Activated T-helper 9 cell treated with anti-CD3 and anti-CD28 coated beads, Interleukin-2, amount 50 U/mL, for 16 hours (primary cell): ENCODE measurements at places on chromosomes 5 and 9.

- DNase-seq, result no peak
Measured at GRCh38 chr9:118533850-118534249, 829.6 kb downstream of the TLR4 start.

DNA sequence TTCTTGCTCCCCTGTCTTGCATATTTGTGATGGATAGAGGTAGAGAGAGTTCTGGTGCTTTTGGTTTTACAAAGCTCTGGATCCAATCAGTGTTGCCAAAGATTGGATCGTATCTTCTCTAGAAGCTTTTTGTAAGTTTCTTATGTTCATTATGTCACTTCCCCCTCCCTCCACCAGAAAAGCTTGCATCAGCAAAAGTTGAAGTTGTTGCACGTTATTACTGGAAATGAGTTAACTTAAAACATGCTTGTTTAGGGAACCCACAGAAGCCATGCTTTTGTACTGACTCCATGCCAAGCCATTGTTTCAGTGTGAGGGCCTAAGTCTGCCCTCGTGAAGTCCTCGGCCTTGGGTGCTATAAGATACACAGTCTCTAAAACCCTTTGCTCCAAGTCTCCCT, 186.5 kb downstream of the ERCC6L2 start:
- no peak for DNase-seq

DNA sequence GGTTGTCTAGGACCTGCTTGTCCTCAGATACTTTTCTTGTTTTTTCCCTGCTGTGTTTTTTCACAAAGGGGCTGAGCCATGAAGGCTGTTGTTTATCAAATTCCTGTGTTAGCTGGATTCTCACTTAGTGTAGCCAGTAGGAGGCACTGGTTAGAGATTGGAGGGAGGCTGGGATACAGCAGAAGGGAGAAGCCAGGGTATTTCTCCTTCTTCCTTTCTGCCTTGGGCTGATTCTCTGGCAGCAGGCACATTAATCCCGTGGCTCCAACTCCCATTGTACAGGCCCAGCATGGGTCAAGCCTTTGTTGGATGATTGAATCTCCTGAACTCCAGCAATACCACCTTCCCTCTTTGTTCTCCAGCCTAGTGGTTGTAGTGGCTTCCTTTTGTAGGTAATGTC, 46.4 kb upstream of the FAM170A start:
- no peak for DNase-seq

- DNase-seq, result no peak
Measured at GRCh38 chr5:91095313-91095712, 287.8 kb downstream of the ARRDC3 start.

DNA sequence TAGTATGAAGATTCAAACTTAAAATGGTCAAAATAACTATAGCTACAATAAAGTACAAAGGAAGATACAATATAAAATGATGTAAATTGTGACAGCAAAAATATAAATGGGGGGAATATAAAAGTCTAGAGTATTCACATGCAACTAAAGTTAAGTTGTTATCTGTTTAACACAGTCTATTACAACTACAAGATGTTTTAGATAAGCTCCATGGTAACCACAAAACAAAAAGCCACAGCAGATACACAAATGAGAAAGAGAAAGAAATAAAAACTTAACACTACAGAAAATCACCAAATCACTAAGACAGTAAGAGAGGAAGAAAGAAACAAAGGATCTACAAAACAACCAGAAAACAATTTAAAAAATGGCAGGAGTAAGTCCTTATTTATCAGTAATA, 17.0 kb upstream of the SH3TC2 start:
- DNase-seq, result no peak

GRCh38 chr9:28801144-28801799, 1228.0 kb upstream of the C9orf72 start:
- no peak for DNase-seq

GRCh38 chr5:6083311-6083978, 294.9 kb downstream of the MED10 start:
- DNase-seq, result no peak

DNA sequence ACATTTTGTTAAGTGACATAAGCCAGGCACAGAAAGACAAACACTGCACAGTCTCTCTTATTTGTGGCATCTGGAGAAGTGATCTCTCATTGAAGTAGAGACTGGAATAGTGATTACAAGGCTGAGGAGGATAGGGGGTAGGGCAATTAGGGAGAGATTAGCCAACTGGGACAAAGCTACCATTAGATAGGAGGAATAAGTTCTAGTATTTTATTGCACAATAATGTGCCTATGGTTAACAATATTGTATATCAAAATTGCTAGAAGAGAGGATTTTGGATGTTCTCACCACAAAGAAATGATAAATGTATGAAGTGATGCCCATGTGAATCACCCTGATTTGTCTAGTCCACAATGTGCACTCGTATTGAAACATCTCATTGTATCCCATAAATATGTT, 281.8 kb downstream of the MTRR start:
- DNase-seq, result no peak

- DNase-seq, result no peak
Measured at GRCh38 chr5:79001471-79001870, 16.4 kb upstream of the ARSB start.
